BE2C (cell line): ENCODE measurements at places on chromosomes 11 and 22.

GRCh38 chr11:33185756-33186155 is 24.5 kb upstream of the CSTF3 start:
- DNase-seq = no peak

GRCh38 chr22:37105154-37105553 is 4.4 kb downstream of the TMPRSS6 start:
- DNase-seq = no peak

- peak; percentile 62 for DNase-seq
These were observed 30.5 kb upstream of the PPARA start for GRCh38 chr22:46119729-46120419.

- no peak for DNase-seq
These were observed 7.0 kb upstream of the FCHSD2 start for GRCh38 chr11:73149105-73149504.

DNA sequence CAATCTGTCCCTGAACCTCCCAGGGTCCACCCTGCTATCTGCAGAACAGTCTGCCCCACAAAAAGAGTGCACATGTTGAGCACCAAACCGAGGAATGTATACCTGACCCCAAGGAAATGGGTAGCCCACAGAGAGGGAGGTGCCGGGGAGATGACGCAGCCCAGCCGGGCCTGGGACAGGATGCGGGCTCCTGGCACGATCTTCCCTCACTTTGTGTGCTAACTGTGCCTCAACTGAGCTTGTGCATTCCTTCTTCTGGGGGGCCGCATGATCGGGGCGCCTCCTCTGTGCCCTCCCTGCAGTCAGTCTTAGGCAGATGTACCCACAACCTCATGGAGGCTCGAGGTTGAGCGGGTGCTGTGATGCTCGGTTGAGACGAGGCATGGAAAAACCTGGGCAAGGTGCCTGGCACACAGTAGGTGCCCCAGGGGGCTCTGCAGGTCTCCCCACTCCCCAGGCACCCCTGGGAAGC is 2.4 kb downstream of the GAS2L1 start:
- no peak for DNase-seq

DNA sequence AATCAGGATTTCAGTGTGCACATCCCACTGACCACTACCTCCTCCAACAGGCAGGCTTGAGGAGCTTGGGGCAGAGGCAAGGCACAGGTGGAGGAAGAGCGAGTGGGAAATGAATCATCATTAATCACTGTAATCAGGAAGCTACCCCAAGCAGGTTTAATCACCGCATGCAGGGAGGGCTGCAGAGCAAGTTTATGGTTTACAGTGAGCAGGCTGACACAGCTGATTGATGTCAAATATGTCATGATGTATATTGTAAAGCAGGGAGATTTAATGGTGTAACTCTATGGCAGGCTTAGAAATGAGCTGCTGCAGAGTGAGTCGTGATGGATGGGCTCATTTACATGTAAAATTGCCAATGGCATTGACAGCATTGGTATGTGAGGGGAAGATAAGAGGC is 441.0 kb downstream of the NTM start:
- DNase-seq = no peak

DNA sequence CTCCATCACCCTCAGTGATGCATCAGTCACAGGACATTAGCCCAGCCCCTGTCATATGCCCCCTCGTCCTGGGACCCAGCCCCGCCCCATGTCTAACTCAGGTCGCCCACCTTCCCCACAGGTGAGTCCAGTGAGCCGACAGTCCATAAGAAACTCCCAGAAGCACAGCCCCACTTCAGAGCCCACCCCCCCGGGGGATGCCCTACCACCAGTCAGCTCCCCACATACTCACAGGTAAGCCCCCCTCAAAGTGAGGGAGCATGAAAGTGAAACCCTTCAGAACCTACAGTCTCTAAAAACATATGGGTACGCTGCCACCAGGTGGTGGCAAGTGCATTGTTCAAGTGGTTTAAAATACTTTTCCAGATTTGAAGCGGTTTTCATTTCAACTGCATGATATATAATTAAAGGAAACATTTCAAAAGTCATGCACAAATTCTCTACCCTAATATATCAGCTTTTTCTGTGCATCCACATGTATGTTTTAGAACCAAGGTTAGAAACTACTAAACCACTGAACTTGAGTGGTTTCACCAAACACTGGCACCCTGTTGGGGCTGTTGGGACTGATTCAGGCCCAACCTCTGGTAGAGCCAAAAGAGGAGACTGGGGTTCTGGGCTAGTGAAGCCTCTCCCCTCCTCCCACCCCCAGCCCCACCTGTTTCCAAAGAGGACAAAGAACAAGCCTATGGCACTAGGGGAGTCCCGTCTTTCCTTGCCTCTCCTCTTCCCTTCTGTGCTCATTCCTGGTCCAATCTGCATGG is 17.3 kb downstream of the EPS8L2 start:
- DNase-seq = peak; percentile 43

DNA sequence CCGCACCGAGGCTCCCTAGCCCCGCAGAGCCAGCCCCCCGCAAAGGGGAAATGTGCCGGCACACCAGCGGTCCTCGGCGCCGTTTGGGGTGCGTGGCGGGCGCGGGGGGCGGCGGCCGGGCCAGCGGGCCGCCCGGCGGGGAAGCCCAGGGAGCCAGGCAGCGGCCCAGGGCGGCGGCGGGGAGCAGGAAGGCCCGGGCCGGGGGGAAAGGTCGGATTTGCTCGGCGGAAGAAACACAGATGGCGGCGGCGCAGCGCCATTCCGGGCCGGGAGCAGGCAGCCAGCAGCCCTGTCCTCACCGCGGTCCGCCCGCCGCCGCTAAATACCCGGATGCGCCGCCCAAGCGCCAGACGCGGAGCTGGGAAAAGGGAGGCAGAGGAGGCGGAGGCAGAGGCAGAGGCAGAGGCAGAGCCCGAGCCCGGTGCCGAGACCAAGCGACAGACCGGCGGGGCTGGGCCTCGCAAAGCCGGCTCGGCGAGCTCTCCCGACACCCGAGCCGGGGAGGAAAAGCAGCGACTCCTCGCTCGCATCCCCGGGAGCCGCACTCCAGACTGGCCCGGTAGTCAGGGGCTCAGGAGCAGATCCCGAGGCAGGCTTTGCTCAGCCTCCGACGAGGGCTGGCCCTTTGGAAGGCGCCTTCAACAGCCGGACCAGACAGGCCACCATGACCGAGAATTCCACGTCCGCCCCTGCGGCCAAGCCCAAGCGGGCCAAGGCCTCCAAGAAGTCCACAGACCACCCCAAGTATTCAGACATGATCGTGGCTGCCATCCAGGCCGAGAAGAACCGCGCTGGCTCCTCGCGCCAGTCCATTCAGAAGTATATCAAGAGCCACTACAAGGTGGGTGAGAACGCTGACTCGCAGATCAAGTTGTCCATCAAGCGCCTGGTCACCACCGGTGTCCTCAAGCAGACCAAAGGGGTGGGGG is 2.6 kb upstream of the GCAT start:
- peak; percentile 93 for DNase-seq
